ENCODE measurements at places on chromosomes 5 and 9. TPM values are rescaled to one million over a fixed set of nuclear protein-coding genes. Genes with fewer than 3 reads are reported as not detected.

AIF1L gene
- total RNA-seq = 17.7 TPM

DNA sequence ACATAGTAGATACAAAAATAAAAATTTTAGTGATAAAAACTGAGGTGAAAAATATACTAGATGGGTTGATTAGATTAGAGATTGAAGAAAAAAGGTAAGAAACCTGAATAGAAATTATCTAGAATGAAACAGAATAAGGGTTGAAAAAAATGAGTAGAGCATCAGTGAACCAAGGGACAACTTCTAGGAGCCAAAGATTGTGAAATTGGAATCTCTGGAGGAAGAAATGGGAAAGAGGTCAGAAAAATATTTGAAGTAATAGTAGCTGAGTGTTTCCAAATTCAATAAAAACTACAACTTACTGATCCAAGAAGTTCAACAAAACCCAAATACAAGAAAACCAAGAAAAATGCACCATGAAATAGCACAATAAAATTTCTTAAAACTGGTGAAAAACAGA is 116.6 kb upstream of the STARD4 start:
- DNase-seq = no peak

SSBP2 gene
- total RNA-seq = 1.2 TPM

FOXD4 gene
- not detected for total RNA-seq

DNA sequence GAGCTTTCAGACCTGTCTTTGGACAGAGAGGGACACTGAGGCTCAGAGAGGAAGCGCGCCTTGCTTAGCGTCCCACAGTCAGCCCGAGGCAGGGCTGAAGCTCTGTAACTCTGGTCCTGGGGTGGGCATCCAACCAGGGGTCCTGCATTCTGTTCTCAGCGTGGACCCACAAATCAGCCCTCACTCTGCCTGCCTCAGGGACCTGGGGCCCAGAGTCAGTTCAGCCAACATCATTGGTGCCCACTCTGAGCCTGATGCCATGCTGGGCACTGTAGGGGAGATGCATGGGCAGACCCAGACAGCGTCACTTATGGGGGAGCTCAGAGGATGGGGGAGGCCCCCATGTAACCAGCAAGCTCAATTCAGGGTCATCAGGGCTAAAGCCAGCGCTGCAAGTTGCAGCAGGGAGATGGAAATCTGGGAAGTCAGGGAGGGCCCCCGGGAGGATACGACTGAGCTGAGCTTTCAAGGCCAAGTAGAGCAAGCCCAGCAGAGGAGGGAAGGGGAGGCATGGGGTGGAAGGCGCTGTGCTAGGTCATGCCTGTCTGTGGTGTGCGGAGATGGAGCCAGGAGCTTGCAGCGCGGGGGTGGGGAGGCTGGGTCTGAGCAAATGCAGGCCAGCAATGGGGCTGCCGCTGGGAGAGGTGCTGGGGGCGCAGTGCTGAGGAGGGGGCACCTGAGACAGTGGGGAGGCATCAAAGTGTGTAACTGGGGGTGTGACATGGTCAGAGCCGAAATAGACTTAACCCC is 21.1 kb downstream of the CORO2A start:
- DNase-seq = no peak

DNA sequence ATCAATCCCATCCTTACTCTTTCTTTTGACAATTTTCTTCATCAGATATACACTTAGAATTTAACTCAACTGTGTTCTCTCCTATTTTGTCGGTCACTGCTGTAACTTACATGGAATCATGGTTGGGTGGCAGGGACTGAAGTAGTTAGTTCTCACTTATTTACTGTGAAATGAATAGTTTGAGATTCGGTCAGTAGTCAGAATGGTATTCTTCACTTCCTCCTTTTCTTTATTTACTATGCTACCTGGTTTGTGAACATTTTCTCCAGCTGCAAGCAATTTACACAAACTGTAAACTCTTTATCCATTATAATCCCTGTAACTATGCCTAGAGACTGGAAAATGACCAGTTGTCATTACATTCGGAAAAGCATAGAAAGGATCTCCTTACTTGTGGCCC is 41.5 kb upstream of the GDNF start:
- DNase-seq = no peak

DNA sequence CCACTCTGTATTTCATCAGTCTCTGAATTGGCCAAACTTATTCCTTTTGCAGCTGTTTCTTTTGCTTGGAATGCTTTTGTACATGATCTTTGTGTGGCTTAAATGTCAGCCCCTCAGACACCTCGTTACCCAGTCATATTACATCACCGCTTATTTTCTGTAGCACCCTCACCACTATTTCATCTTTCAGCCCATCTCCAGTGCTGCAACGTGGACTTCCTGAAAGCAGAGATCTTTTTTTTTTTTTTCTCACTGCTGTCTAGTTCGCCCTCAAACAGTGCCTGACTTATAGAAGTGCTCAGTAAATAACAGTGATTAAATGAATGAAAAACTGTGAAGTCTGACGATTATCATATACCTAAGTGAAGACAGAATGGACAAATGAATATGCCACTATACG is 835 bp downstream of the SRA1 start:
- no peak for DNase-seq

DNA sequence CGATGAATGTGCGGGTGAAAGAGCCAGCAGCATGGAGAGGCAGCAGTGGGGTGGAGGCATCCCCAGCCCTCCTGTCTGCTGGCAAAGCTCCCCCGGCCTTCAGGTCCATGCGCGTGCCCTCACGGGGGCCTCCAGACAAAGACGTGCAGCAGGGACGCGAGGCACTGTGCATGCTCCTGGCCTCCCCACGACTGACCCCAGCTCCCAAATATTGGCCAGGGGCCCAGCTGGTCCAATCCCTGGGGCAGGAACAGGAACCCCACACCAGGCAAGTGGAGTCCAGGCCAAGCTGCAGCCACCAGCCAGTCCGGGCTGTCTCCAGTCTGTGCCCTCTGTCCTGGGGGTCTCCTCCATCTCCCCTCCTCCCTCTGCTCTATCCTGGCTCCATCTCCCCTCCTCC is 33.5 kb upstream of the LRRC14B start:
- DNase-seq = no peak

DNA sequence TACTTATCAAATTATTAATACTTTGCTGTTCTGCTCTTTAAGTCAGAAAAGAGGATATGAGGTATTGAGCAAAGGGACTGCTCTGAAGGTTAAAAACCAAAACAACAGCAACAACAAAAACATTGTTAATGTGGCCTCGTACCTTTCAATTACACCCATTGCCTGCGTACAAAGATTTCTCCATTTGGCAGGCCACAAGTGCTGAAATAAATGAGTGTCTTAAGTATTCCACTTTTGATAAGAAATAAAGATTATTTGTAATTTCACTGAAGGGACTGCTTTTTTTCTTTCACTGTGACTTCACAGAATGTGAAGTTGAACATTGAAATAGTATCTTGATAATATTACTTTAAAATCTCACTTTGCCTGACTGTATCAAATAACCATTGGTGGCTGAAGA is 163.2 kb upstream of the MRPS30 start:
- no peak for DNase-seq

GPR150 gene
- not detected for total RNA-seq

DNA sequence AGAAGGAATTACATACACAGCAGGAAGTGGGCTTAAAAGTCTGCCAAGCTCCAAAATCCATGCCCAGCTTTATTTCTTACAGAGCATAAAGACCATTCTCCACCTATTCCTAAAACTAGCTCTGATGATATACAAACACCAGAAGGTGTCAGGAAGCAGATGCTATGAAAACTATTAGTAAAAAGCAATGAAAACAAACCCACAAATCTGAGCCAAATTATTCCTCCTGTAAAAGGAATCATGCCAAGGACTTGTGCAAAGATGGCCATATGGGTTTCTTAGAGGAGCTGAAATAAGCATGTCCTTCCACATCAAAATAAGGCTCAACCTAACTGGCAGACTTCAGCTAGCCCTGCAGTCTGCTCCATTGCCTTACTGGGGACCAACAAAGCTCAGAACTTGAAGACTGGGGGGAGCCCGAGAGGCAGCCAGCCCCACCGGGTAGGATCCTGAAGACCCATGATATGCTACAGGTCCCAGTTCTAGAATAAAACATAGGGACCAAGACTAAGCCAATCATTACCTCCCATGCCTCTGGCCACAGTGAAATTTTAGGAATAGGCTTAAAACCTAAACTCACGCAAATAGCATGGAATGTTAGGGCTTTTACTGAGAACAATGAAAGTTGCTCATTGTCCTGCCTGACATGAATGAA is 42.8 kb upstream of the GABRP start:
- DNase-seq = no peak

DNA sequence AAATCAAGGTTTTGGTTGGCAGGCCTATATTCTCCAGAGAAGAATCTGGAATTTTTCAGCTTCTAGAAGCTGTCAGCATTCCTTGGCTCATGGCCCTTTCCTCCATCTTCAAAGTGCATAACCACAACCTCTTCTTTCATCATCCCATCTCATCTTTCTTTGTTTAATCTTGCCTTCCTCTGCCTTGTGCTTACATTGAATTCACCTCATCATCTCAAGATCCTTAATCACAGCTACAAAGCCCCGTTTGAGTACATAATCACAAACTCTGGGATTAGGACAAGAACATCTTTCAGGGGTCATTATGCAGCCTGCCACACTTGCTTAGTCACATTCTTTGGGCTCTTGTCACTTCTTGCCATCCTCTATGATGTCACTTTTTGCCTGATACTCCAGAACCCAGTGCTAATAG is 130.3 kb downstream of the FOXD1 start:
- no peak for DNase-seq

PHF2 gene
- total RNA-seq = 7.2 TPM

UGT3A1 gene
- not detected for total RNA-seq

GRCh38 chr5:96278981-96279380 is 154.1 kb downstream of the PCSK1 start:
- no peak for DNase-seq

DNA sequence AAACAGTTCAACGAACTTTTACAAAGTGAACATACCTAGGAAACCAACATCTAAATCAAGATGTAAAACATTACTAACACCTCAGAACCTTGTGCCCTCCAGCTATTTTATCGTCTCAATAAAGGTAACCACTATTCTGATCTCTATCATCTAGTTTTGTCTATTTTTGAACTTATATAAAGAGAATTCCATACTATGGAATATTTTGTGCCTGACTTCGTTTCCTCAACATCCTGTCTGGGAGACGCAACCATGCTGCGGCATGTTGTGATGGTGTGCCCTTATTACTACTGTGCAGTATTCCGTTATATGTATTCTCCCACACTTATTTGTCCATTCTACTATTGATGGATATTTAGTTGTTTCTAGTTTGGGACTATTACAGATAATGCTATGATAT is 99.2 kb downstream of the NR6A1 start:
- no peak for DNase-seq

PHF24 gene
- total RNA-seq = 0.07 TPM

PCDHGB2 gene
- total RNA-seq = 0.34 TPM

PCDHGA3 gene
- total RNA-seq = not detected

GRCh38 chr5:160621526-160621925 is 199.9 kb downstream of the PTTG1 start:
- no peak for DNase-seq

DNA sequence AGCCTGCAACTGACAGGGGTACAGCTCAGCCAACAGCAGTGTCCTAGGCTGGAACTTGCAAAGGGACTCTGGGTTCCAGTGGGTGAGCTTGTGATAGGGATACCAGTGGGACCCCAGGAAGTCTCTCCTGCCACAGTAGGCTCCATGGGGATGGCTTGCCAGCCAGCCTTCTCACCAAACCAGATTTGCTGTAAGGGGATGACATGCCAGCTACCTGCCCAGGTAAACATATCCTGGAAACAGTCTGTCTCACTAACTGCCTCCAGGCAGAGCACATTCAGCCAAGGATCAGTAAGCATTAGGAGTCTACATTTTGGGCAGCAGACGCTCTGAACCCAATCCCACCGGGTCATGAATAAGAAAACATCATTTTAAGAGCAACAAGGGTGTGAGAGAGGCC is 49.9 kb downstream of the SIL1 start:
- DNase-seq = no peak

DNA sequence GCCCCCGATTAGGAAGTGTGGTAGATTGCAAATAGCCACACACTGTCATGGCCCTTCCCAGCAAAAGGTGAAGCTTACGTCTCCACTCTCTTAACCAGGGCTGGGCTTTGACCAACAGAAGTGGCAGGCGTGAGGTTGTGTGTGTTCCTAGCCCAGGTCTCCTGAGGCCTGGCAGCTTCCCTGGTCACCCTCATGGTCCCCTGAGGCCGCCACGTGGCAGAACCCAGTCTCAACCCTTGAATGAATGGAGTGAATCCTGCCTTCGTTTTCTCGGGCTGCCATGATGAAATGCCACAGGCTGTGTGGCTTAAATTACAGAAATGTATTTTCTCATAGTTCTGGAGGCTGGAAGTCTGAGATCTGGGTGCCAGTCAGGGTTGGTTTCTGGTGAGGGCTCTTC is 370.4 kb downstream of the IRX2 start:
- no peak for DNase-seq

DNA sequence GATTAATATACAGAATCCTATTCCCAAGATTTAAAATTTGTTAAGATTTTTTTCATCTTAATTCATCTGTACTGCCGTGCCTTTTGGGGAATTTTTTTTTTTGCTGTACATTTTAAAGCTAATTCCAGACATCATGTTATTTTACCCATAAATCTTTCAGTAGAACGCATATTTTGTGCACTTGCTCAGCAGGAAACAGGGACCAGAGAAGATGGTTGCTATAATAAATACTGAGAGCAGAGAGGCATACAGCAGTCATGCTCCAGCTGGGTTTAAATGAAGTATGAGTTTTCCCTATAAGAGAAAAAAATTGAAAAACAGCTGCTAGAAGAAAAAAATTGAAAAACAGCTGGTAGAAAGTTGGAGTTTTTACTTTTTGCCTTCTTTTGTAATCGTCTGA is 196.9 kb upstream of the PUM3 start:
- no peak for DNase-seq

EMB gene
- 0.12 TPM for total RNA-seq
